ENCODE measurements at places on chromosomes 6 and 20.

DNA sequence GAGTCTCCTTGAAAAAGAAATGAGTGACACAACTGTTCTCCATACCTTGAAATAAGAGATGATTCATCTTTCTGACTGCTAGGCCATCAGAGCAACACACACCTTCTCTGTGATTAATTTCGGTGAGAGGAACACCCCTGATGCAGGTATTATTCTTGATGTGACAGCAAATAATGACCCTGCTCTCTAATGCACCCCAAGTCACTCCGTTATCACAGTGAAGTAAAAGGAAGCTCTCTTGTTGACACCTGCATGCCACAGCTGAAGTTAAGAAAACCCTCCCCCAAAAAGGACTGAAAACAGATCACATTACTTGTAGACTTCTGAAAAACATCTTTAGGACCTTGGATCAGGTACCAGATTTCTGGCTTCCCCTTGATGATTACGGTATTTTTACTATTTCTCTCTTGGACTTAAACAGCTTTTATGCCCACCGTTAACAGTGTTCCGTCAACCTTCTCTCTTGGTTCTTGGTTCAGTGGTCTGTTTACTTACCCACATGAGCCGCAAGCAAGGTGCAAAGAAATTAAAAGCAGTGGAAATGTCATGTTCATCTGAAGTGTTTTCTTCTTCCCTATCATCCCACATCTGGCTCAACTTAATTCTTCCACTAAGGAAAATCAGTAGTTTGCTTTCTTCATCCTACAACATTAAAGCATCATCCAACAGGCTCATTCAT lies 249.7 kb downstream of the GMPR start:
- DNase-seq = no peak

GRCh38 chr6:75299801-75300530 lies 15.4 kb upstream of the TMEM30A start:
- no peak for DNase-seq

- no peak for DNase-seq
Observed at GRCh38 chr6:119871520-119871919, 522.0 kb upstream of the MAN1A1 start.

- DNase-seq = no peak
Observed at GRCh38 chr6:163630572-163630971, 216.1 kb downstream of the QKI start.

DNA sequence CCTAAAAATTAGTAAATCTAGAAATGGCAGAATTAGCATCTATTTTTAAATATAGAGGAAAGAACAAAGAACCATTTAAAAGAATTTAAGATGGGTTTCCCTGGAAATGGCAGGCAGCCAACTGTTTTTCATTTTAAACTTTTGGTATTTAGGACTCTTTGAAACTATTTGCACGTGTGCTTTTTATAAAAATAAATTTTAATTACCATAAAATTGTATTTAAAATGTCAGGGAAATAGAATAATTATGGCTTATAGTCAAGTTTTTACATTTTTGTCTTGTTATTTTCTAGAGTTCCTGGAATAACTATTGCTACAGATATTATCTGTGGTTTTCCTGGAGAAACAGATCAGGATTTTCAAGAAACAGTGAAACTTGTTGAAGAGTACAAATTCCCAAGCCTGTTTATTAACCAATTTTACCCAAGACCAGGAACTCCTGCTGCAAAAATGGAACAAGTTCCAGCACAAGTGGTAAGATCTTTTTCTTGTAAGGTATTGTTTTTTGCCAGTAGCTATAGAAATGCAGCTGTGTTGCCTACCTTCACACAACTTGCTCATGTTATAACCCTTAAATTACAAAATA lies 528.7 kb upstream of the SOX4 start:
- no peak for DNase-seq

DNA sequence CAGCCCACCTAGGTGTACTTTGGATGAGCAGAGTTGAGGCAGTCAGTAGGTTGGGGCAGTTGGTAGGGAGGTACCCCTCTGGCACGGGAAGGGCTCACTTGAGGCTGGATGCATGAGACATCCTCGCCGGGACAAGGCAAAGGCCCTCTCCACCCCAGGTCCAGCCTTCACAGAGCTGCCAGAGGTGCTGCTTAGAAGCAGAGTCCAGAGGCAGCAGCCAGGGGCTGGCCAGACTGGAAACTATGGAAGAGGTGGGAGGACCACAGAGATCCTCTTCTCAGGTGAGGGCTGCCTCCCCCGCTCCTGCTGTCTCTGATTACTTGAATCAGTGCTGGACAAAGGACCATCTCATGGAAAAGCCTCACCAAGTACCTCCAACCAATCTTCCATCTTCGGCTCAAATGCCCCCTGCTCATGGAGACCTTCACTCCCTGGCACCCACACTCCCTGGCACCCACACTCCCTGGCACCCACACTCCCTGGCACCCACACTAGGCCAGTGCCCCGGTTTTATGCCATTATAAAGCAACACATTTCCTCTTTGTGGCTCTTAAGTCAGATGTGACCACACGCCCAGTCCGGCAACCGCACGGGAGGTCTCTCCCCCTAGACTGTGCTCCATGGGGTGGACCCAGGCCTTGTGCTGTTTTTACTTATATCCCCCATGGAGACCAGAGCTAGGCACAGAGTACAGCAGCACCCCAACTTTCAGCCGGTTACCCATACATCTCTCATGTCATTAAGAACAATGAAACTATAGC lies 100.1 kb downstream of the YTHDF1 start:
- DNase-seq = no peak

DNA sequence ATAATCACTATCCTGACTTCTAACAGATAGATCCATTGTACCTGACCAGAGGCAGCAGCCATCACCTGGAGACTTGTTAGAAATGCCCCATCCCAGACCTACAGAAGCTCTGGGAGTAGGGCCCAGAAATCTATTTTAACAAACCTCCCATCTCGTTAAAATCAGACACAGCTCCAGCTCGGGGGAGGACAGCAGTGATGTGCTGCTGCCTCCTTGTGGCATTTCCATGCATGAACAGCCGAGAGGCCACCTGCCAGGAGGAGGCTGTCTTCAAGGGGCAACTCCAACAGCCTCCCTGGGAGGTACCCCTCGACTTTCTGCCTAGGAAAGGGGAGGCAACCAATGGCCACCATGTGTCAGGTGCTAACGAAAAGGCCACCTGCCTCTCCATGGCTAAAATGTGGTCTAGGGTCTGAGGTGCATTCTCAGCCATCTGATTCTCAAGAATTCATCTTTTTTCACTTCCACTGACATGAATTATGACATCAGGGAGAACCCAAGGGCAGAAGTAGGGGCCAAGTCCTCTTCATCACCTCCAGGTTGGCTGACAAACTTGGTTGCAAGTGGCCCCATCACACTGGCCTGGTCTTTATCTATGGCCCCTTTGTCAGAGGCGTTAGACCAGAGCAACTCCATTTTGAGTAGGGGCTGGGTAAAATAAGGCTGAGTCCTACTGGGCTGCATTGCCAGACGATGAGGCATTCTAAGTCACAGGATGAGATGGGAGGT lies 12.2 kb upstream of the KCNK15 start:
- DNase-seq = peak; percentile 32

Data from T-helper 9 cell (primary cell).